Heart left ventricle (tissue), 16 donors: ENCODE measurements at places on chromosomes 13 and 19. TPM values are rescaled to one million over a fixed set of nuclear protein-coding genes. Genes with fewer than 3 reads are reported as not detected.

Gene PRR19
- not detected for total RNA-seq

Gene HOMER3
- total RNA-seq, result 16.4 TPM

Gene GSX1
- not detected for total RNA-seq

Gene NR2C2AP
- 3.6 TPM for total RNA-seq
